ENCODE measurements at places on chromosomes 2 and 18.

GRCh38 chr18:41155910-41156851 lies 798.9 kb upstream of the PIK3C3 start:
- DNase-seq: no peak

- DNase-seq: no peak
These were observed 52.7 kb downstream of the AGFG1 start for GRCh38 chr2:227524665-227525064.

GRCh38 chr18:50401888-50402287 lies 27.0 kb downstream of the SKA1 start:
- no peak for DNase-seq

GRCh38 chr2:200708943-200709342 lies 102.8 kb upstream of the BZW1 start:
- DNase-seq: no peak

DNA sequence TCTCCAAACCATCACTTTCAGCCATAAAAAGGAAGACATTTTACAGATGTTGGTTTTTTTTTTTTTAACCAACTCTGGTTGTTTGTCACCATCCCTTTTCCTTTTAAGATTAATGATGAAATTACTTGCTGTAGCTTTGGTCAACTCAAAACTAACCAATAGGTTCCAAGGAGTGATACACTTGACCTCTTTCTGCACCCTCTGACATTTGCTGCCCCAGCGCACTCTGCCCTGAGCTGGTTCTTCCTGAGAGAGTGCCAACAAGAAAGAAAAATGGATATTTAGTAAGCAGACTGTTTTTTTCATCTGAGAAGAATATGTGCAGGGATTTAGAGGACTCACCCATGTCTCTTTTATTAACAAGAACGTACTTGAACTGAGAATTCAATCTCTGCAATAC lies 520.0 kb downstream of the TXNL1 start:
- DNase-seq: no peak

DNA sequence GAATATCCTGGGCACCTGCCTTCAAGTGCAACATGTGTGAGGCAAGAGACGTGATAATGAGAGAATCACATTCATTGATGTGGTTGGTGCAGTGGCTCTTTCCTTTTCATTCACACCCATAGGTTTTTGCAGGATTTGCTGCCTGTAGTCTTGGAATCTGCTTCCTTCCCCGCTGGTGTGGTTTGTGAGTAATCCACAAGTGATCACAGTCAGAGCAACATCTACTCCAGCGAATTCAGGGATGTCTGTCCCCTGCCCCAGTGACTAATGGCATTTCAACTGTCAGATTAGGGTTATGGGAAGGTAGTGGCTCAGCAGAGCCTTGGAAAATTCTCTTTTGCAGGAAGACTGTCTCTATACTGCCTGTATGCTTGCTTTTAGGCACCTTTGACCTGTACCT lies 225.5 kb upstream of the RBMS1 start:
- DNase-seq: no peak

DNA sequence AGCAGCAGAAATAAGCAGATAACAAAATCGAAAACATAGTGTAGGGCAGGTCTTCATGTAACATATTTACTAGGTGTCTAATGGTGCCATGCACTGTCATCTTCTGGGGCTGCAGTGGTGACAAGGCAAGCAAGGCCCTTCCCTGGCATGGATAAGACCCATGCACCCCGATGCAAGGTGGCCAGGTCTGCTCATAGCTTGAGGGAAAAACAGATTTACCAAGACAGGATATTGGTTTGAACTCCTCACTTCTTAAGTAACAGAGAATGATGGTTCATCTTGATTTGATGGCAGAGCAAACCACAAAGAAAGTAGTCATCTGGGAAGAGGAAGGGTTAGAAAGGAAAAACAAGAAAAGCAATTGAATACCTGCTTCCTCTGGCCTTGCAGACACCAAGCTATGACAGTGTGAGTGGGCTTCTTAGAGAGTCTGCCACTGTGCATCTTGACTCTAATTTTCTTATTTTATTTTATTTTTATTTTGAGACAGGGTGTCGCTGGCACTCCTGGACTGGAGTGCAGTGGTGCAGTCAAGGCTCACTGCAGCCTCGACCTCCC lies 35.8 kb upstream of the EML6 start:
- no peak for DNase-seq

- no peak for DNase-seq
These were observed 330.3 kb upstream of the KCNJ3 start for GRCh38 chr2:154368153-154368552.

DNA sequence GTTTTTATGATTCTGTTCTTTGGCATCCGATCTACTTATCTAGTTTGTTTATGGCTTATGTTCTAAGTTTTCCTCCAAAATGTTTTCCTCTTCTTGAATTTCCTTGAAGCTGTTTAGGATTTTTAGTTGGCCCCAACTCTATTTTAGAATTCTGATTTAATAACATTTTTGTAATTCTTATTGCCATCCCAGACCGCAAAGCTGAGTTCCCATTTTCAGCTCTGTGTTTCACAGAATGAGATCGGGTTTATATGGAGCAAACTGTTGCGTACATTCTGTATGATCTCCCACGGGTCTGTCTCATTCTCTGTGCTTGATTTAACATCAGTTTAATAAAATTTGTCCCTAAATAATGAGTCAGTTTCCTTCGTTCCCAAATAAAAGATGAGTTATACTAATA lies 59.3 kb downstream of the DPP4 start:
- DNase-seq: no peak

GRCh38 chr2:25226827-25227226 lies 58.4 kb upstream of the POMC start:
- DNase-seq: no peak

- DNase-seq: no peak
These were observed 95.8 kb upstream of the GPC1 start for GRCh38 chr2:240339411-240340360.

All from HFF-Myc (cell line).